ENCODE measurements at places on chromosomes 2 and 18.

DNA sequence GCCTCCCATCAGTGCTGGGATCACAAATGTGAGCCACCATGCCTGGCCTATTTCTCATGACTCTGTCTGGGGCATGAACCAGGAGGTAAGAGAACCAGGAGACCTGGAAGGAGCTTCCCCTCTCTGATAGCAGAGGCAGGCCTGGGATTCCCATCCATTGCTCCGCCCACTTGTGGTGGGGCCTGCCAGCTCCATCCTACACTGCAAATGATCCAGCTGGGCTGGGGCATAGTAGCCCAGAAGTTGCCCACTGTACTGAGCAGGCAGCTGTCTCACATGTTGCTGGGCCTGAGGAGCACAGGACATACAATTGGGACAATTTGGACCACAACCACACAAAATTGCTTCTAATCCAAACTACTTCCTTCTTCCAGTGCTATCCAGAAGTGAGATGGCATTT lies 91.0 kb downstream of the MARCHF4 start:
- no peak for DNase-seq

GRCh38 chr2:185012643-185013042 lies 414.3 kb downstream of the ZNF804A start:
- DNase-seq, result no peak

DNA sequence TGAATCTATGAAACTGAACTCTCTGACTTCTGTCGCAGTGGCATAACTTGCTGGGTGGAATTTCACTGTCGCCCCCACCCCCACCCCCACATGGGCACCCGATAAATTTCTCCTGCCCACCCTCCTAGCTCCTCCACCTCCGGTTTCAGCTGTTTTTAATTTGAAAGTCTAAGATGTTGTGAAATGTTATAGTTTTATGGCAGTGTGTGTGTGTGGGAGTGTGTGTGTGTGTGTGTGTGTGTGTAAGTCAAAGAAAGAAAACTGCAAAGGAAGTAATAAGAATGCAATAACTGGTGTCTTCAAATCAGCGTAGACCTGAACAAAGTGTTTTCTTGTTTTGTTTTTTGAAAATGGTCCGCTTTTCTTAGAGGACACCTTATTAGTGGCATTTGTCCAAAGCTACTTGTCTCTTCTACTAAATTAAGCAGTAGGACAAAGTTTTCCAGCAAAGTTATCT lies 388 bp downstream of the DTNA start:
- DNase-seq, result no peak

GRCh38 chr2:32386739-32387138 lies 29.9 kb downstream of the BIRC6 start:
- no peak for DNase-seq

DNA sequence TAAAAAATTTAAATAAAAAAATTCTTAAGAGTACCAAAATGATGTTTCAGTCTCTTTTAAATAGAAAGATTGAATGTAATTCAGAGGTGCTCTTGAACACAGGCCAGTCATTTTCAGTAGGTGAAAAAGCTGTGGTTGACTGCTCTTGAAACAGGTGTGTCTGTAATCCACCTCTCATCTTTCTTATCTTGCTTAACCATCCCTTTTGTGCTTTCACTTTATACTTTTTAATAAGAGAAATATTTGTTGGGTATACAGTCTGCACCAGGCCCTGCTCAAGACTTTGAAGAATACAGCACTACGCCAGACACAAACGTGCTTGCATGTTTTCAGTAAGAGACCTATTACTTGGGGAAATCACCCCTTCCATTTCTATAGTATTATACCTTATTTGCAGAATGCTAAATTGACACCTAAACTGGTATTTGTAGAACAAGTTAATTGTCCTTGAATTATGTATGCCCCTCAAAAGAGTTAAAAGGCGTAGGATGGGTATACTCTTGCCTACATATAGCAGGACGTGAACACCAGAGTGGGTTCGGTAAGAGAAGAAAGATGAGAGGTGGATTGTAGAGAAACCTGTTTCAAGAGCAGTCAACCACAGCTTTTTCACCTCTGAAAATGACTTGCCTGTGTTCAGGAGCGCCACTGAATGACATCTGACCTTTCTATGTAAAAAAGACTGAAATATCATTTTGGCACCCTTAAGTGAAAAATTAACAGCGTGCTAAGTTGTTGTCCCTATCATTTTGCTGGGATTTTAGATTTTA lies 4.0 kb upstream of the RTN4 start:
- no peak for DNase-seq

- no peak for DNase-seq
Observed at GRCh38 chr2:60509066-60509465, 44.4 kb downstream of the BCL11A start.

GRCh38 chr2:152453129-152453911 lies 118.3 kb downstream of the FMNL2 start:
- no peak for DNase-seq

- no peak for DNase-seq
Observed at GRCh38 chr2:159475793-159476192, 140.6 kb downstream of the BAZ2B start.

DNA sequence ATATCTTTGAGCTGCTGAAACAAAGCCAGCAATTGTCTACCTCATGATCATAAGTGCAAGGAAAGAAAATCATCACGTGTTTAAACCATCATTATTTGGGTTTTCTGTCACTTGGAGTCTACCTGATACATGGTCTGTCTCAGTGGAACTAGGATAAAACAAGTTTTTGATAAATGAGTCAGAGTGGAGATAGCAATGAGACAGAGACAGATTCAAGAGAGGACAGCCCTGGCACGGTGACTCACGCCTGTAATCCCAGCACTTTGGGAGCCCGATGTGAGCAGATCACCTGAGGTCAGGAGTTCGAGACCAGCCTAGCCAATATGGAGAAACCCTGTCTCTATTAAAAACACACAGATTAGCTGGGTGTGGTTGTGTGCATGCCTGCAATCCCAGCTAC lies 93.8 kb downstream of the PMAIP1 start:
- DNase-seq, result no peak
